ENCODE measurements at places on chromosomes 2 and 18. TPM values are rescaled to one million over a fixed set of nuclear protein-coding genes. Genes with fewer than 3 reads are reported as not detected.

Gene SPC25
- 2.5 TPM for total RNA-seq

Gene MATN3
- not detected for total RNA-seq

Gene CEP76
- 7.2 TPM for total RNA-seq

Gene KCNIP3
- 2.6 TPM for total RNA-seq

Gene SIX3
- total RNA-seq, result not detected

Gene DPP4
- 28.6 TPM for total RNA-seq

Gene CYP27C1
- 0.07 TPM for total RNA-seq

Gene SLC5A7
- total RNA-seq, result not detected

Gene DHRS9
- total RNA-seq, result 2.8 TPM

Gene LAMA1
- 0.34 TPM for total RNA-seq

Gene GULP1
- 6.5 TPM for total RNA-seq

Gene ERCC3
- 57.1 TPM for total RNA-seq

Gene CTAGE1
- not detected for total RNA-seq

Gene IGFBP5
- total RNA-seq, result 26.7 TPM

DNA sequence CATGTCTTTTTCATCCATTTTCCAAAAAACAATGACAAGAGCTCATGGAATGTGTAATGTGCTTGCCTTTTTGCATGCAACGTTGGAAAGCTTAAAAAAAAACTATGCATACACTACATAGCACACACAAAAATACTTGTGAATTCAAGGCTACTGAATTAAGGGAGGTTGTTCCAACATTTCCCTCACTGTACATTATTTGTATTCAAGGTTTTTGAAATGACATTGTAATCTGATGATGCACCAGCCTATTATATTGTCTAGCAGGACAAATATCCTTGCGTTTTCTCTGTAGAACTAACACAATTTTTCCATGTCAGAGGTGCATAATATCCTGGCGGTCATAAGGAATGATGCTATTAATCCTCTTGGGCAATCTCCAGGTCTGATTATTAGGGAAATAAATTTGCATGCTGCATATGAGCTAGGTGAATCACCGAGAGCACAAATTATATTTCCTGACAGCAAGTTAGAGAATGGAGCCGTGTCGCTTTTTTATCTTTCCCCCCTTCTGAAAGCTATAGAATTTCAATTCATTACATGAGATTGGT lies 836.9 kb upstream of the FANCL start:
- no peaks in the 10 kb centered on the region for H3K4me1 ChIP-seq
- no peak overlapping the region for H3K4me3 ChIP-seq
- H3K36me3 ChIP-seq, result no peaks in the 10 kb centered on the region
- H3K27me3 ChIP-seq, result no peaks in the 10 kb centered on the region
- H3K27ac ChIP-seq, result no peak overlapping the region

- no peak overlapping the region for H3K4me3 ChIP-seq
- no peaks in the 10 kb centered on the region for H3K4me1 ChIP-seq
- H3K36me3 ChIP-seq, result no peaks in the 10 kb centered on the region
- DNase-seq, result no peak
Observed at GRCh38 chr2:122098306-122098705, 342.9 kb downstream of the TSN start.

DNA sequence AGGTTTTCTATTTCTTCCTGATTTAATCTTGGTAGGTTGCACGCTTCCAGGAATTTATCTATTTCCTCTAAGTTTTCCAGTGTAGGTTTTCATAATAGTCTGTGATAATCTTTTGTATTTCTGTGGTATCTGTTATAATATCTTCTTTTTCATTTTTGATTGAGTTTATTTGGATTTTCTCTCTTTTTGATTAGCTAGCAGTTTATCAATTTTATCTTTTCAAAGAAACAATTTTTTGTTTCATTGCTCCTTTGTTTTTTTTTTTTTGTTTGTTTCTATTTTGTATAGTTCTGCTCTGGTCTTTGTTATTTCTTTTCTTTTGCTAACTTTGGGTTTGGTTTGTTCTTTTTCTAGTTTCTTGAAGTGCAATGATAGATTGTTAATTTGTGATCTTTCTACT lies 51.3 kb downstream of the G6PC2 start:
- no peak for DNase-seq
- H3K4me3 ChIP-seq, result no peak overlapping the region
- no peaks in the 10 kb centered on the region for H3K4me1 ChIP-seq

DNA sequence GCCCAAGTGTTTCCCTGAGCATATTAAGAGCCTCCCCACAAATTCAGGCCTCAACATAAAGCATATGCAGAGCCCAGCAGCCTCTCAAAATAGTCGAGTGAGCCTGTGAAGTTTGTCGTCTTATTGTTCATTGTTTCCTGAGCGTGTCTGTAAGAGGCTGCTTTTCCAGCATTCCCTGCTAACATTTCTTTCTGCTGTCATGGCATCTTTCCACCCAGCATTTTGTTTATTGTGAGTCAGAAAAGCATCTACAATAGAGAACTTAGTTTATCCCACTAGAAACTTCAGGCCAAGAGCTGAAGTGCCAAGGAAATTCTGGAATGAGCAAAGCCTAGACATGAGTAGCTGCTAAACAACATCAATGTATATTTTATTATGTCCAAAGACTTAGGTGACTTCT lies 46.3 kb upstream of the STAM2 start:
- no peaks in the 10 kb centered on the region for H3K36me3 ChIP-seq
- no peak overlapping the region for H3K27ac ChIP-seq
- DNase-seq, result no peak
- no peak overlapping the region for H3K4me3 ChIP-seq
- H3K27me3 ChIP-seq, result no peaks in the 10 kb centered on the region
- peaks cover 17% of the 10 kb centered on the region for H3K4me1 ChIP-seq

- no peak for DNase-seq
- no peaks in the 10 kb centered on the region for H3K4me1 ChIP-seq
- no peak overlapping the region for H3K27ac ChIP-seq
- no peaks in the 10 kb centered on the region for H3K27me3 ChIP-seq
- no peak overlapping the region for H3K4me3 ChIP-seq
Observed at GRCh38 chr2:149800624-149801542, 213.3 kb upstream of the MMADHC start.

- no peaks in the 10 kb centered on the region for H3K36me3 ChIP-seq
- no peak overlapping the region for H3K4me3 ChIP-seq
- no peak for DNase-seq
- no peak overlapping the region for H3K27ac ChIP-seq
Observed at GRCh38 chr2:47503481-47504070, 100.6 kb downstream of the MSH2 start.

- H3K36me3 ChIP-seq, result no peaks in the 10 kb centered on the region
- no peak overlapping the region for H3K27ac ChIP-seq
- no peak for DNase-seq
- no peaks in the 10 kb centered on the region for H3K27me3 ChIP-seq
Observed at GRCh38 chr18:24293254-24293653, 104.4 kb downstream of the OSBPL1A start.

- no peaks in the 10 kb centered on the region for H3K4me1 ChIP-seq
- peak; percentile 37 for DNase-seq
- no peaks in the 10 kb centered on the region for H3K36me3 ChIP-seq
- H3K4me3 ChIP-seq, result no peak overlapping the region
- H3K27me3 ChIP-seq, result no peaks in the 10 kb centered on the region
Observed at GRCh38 chr2:109422071-109422757, 191.6 kb downstream of the SEPTIN10 start.

- no peaks in the 10 kb centered on the region for H3K27me3 ChIP-seq
- no peaks in the 10 kb centered on the region for H3K36me3 ChIP-seq
- no peak overlapping the region for H3K27ac ChIP-seq
- H3K4me3 ChIP-seq, result no peak overlapping the region
- no peaks in the 10 kb centered on the region for H3K4me1 ChIP-seq
Observed at GRCh38 chr2:38274286-38275276, 102.5 kb downstream of the ATL2 start.

GRCh38 chr2:111031546-111032478 lies 88.9 kb upstream of the BCL2L11 start:
- H3K36me3 ChIP-seq, result no peaks in the 10 kb centered on the region
- H3K4me1 ChIP-seq, result peaks cover 44% of the 10 kb centered on the region
- H3K27ac ChIP-seq, result no peak overlapping the region
- no peak overlapping the region for H3K4me3 ChIP-seq

DNA sequence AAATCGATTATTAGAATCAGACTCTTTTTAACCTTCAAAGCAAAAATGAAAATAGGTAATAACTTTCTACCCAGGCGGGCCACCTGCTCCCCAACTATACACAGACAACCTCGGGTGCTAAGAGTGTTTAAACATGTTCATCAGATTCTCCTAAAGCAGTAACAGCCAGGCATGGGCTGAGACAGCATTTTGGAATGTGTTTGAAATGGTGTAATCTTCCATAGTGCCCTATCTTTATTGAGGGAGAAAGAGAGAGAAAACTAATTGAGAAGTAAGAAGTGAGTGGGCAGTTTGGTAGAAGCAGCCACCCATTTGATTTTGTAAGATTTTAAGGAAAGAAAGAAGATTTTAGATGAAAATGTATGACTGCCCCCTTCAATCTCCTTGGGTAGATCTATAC lies 196.1 kb upstream of the CTAGE1 start:
- DNase-seq, result no peak
- no peaks in the 10 kb centered on the region for H3K36me3 ChIP-seq
- no peaks in the 10 kb centered on the region for H3K27me3 ChIP-seq
- H3K4me3 ChIP-seq, result no peak overlapping the region
- H3K4me1 ChIP-seq, result no peaks in the 10 kb centered on the region

DNA sequence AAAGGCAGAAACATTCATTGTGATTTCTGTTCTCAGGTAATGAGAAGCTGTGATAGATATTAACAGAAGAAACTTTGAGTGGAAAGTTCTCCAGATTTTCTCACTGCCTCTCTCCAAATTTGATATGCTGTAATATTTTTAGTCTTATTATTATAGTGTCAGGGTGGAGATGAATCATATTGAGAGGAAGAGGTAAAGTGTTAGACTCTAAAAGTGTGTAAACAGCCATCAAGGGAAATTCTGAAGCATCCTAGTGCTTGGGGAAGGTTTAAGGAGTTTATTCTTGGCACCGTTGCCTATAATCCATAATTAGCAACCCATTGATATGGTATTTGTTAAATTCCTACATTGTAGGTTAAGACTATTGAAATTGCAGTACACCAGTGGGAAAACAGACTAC lies 104.7 kb upstream of the NABP1 start:
- H3K27me3 ChIP-seq, result no peaks in the 10 kb centered on the region
- H3K36me3 ChIP-seq, result no peaks in the 10 kb centered on the region
- H3K4me3 ChIP-seq, result no peak overlapping the region
- DNase-seq, result no peak

GRCh38 chr2:233213011-233213410 lies 38.5 kb upstream of the ATG16L1 start:
- peak; percentile 35 for DNase-seq
- H3K4me1 ChIP-seq, result peaks cover 39% of the 10 kb centered on the region
- H3K27ac ChIP-seq, result no peak overlapping the region
- no peaks in the 10 kb centered on the region for H3K27me3 ChIP-seq

DNA sequence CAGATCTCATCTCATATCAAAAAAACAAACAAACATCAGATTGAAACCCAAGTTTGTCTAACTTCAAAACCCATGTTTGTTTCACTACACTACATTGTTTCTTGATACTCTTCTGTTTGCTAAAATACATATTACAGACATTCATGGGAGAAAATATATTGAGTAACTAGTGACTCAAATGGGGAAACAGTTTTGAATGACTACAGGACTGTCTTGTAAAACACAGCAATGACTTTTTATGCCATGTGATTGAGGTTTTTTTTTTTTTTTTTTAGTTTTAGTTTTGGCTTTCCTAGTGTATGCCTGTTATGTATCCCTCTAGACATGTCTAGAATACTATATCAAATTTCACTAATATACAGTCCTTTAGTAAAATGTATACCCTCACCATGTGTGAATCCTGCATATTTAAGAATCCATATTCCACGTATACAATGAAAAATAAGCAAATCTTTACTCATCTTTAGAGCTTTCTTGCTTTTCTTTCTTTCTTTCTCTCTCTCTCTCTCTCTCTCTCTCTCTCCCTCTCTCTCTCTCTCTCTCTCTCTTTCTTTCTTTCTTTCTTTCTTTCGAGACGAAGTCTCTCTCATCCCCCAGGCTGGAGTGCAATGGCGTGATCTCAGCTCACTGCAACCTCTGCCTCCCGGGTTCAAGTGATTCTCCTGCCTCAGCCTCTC lies 46.6 kb upstream of the SERTAD2 start:
- H3K27ac ChIP-seq, result peak overlapping the region; percentile 54
- H3K4me1 ChIP-seq, result peaks cover 39% of the 10 kb centered on the region
- no peaks in the 10 kb centered on the region for H3K27me3 ChIP-seq
- no peak overlapping the region for H3K4me3 ChIP-seq
- no peaks in the 10 kb centered on the region for H3K36me3 ChIP-seq
- no peak for DNase-seq

GRCh38 chr2:146615778-146616177 lies 1229.1 kb upstream of the ACVR2A start:
- H3K27ac ChIP-seq, result no peak overlapping the region
- H3K36me3 ChIP-seq, result no peaks in the 10 kb centered on the region
- H3K4me3 ChIP-seq, result no peak overlapping the region

DNA sequence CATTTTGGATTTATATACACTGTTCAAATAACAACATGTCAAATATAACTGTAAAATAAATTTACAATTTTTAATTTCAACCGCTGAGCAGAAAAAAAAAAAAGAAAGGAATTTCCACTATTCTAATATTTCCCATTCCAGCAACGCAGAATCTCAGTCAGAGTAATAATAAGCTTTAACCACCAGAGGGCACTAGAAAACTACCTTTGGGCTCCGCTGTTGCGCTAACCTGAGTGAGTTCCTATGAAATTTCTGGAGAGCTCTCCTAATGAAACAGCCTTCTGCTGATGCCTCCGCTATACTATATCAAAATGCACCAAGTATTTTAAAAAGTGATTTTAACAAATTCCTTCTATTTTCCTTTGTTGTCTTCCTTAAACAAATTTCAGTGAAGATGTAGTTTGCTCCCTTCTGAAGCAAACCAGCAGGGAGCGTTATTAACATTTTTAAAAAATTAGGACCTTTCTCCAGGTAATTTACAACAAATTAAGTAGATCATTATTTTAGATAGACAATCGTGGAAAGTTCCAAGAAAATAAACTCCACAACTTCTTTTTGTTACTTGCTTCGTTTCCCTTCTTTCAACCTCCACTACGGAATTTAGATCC lies 23.0 kb downstream of the ERMN start:
- H3K36me3 ChIP-seq, result no peaks in the 10 kb centered on the region
- H3K4me3 ChIP-seq, result no peak overlapping the region
- no peak overlapping the region for H3K27ac ChIP-seq
- no peak for DNase-seq
- no peaks in the 10 kb centered on the region for H3K27me3 ChIP-seq
- no peaks in the 10 kb centered on the region for H3K4me1 ChIP-seq

DNA sequence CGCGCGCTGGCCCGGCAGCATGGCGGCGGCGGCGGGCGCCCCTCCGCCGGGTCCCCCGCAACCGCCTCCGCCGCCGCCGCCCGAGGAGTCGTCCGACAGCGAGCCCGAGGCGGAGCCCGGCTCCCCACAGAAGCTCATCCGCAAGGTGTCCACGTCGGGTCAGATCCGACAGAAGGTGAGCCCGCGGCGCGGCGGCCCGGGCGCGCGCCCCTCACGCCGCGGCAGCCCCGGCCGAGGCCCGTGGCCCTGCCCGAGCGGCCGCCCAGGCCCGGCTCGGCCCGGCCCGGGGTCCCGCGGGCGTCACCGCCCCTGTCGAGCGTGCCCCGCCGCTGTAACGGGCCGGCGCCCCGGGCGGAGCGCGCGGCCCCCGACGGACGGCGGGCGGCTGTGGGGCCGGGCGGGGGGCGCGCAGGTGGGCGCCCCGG lies 218 bp downstream of the DGKD start:
- DNase-seq, result no peak
- no peaks in the 10 kb centered on the region for H3K27me3 ChIP-seq
- peak overlapping the region; percentile 61 for H3K4me3 ChIP-seq
- no peaks in the 10 kb centered on the region for H3K36me3 ChIP-seq
- H3K27ac ChIP-seq, result peak overlapping the region; percentile 78

Measured in spleen (tissue), 13 donors.